ENCODE measurements at places on chromosomes 13 and 19.

DNA sequence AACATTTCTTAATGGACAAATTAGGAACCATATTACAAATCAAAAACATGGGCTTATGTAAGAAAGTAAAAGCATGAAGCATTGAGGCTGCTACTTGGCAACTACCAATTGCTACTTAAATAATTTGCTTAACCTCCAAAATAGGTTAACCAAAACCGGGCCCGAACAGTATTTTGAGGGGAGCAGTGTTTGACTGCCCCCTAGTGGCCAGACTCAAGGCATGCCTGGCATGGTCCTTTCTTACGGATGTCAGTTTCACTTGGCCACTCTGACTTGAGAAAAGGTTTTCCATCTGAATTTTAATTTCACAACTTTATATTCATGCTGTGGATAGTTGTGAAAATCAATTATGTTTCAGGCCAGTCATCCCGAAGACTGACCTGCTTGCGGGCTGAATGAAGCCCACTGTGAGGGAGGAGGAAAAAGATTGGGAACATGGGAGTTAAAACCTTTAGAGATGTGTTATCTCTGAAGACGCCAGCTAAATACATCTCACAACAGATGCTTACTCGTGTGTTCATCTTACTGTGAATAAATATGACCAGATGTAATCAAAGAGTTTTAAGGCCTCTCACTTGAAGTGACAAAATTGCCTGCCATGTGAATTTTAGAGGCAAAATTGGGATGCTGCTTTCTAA is 2.9 kb downstream of the RXFP2 start:
- H3K27me3 ChIP-seq: peaks cover 8% of the 10 kb centered on the region
- H3K36me3 ChIP-seq: no peaks in the 10 kb centered on the region
- H3K27ac ChIP-seq: peak overlapping the region; percentile 65
- peak; percentile 71 for ATAC-seq
- H3K4me3 ChIP-seq: peak overlapping the region; percentile 40

DNA sequence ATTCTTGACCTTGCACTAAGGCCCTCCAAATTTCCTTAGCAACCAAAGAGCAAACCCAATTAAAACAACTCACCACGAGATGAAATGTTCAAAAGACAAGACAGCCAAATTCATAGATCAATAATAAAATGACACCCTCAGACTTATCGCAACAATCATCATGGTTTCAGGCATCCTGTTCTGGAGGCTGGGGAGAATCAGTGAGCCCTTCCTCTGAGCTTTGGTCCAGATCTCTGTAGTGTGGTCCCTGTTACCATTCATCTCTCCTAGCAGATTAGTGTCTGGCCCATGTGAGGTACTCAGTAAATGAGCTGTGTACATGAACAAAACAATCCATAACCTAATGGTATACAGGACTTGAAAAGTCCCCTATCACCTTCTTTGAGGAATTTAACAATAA is 12.2 kb downstream of the LCP1 start:
- H3K4me1 ChIP-seq: peaks cover 78% of the 10 kb centered on the region
- peaks cover 98% of the 10 kb centered on the region for H3K36me3 ChIP-seq
- no peak for ATAC-seq
- peak overlapping the region; percentile 89 for H3K4me3 ChIP-seq
- peak overlapping the region; percentile 95 for H3K27ac ChIP-seq

DNA sequence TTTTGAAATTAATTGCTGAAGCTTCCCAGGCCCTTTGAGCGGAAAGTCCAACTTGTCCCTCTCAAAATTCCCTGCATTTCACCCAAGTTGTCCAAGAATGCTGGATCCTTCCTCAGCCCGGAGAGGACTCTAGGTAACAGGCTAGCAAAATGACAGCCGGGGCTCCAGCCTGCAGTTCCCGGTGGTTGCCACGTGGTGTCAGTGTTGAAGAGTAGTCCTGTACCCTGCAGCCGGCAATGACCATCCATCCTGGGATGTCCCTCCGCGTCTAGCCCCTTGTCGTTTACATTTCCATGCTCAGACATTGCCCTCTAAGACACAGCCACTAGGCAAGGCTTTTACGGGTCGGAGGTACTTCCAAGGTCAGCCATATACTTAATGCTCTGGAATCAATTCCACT is 31.4 kb upstream of the MTIF3 start:
- ATAC-seq: no peak
- H3K27me3 ChIP-seq: peaks cover 4% of the 10 kb centered on the region
- H3K36me3 ChIP-seq: no peaks in the 10 kb centered on the region
- H3K27ac ChIP-seq: no peak overlapping the region
- H3K4me1 ChIP-seq: peaks cover 7% of the 10 kb centered on the region

DNA sequence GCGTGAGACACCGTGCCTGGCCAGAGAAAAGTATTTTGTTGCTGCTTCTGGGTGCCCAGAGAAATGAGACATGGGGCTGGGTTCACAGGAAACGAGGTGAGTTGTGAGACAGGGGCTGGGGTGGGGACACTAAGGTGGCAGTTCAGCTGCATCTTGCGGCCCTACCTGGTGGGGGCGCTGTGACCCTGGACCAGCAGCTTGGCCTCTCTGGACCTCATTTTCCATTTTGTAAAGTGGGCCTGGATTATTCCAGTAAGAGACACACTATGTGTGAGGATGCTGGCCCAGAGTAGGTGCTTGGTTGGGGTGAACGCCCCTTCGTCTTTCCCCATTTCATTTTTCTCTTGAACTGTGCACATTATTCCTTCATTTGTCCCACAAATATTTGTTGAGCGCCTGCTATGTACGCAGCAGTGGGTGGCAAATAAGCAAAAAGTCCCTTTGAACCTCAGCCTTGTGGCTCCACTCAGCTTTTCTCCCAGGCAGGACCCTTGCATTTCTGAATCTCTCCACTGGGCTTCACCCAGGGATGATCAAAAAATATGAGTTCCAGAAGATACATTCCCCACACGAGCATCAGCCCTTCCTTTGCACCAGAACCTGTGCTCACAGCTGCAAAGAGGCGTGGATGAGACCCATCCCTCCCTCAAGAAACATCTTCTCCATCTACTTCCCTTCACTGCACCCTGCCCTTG is 26.6 kb upstream of the OR10H1 start:
- no peaks in the 10 kb centered on the region for H3K36me3 ChIP-seq
- peaks cover 32% of the 10 kb centered on the region for H3K4me1 ChIP-seq
- no peak overlapping the region for H3K27ac ChIP-seq
- H3K4me3 ChIP-seq: no peak overlapping the region

GRCh38 chr19:1768248-1768647 is 14.9 kb downstream of the ONECUT3 start:
- H3K4me3 ChIP-seq: no peak overlapping the region
- ATAC-seq: no peak
- no peak overlapping the region for H3K27ac ChIP-seq
- H3K27me3 ChIP-seq: peaks cover 49% of the 10 kb centered on the region
- H3K4me1 ChIP-seq: no peaks in the 10 kb centered on the region
- peaks cover 6% of the 10 kb centered on the region for H3K36me3 ChIP-seq

- H3K4me3 ChIP-seq: no peak overlapping the region
Measured at GRCh38 chr13:87153371-87153770, 517.8 kb upstream of the SLITRK5 start.

GRCh38 chr13:34749046-34749445 is 193.0 kb upstream of the NBEA start:
- peaks cover 8% of the 10 kb centered on the region for H3K27me3 ChIP-seq
- H3K36me3 ChIP-seq: no peaks in the 10 kb centered on the region
- no peak overlapping the region for H3K4me3 ChIP-seq
- no peak overlapping the region for H3K27ac ChIP-seq

DNA sequence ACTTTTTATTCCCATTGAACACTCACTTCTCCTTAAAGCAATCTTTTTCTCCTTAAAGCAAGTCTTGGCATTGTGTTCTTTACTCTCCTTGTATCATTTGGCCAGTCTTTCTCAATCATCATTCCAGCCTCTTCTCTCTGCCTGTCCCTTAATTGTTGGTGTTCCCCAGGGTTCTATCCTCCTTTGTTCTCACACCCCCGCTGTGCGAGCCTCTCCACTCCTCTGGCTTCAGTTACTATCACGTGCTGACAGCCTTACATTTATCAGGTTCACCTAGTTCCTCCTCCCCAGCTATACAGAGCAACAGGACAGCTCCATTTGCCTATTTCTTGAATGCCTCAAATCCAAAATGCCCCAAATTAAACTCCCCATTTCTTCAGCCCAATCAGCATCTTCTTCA is 24.6 kb downstream of the CYSLTR2 start:
- no peaks in the 10 kb centered on the region for H3K36me3 ChIP-seq
- H3K27me3 ChIP-seq: no peaks in the 10 kb centered on the region
- no peak for ATAC-seq
- peaks cover 19% of the 10 kb centered on the region for H3K4me1 ChIP-seq

GRCh38 chr13:52737965-52738364 is 1.7 kb downstream of the CNMD start:
- peak overlapping the region; percentile 9 for H3K4me3 ChIP-seq
- peaks cover 46% of the 10 kb centered on the region for H3K27me3 ChIP-seq
- no peaks in the 10 kb centered on the region for H3K36me3 ChIP-seq
- no peak for ATAC-seq
- no peak overlapping the region for H3K27ac ChIP-seq

DNA sequence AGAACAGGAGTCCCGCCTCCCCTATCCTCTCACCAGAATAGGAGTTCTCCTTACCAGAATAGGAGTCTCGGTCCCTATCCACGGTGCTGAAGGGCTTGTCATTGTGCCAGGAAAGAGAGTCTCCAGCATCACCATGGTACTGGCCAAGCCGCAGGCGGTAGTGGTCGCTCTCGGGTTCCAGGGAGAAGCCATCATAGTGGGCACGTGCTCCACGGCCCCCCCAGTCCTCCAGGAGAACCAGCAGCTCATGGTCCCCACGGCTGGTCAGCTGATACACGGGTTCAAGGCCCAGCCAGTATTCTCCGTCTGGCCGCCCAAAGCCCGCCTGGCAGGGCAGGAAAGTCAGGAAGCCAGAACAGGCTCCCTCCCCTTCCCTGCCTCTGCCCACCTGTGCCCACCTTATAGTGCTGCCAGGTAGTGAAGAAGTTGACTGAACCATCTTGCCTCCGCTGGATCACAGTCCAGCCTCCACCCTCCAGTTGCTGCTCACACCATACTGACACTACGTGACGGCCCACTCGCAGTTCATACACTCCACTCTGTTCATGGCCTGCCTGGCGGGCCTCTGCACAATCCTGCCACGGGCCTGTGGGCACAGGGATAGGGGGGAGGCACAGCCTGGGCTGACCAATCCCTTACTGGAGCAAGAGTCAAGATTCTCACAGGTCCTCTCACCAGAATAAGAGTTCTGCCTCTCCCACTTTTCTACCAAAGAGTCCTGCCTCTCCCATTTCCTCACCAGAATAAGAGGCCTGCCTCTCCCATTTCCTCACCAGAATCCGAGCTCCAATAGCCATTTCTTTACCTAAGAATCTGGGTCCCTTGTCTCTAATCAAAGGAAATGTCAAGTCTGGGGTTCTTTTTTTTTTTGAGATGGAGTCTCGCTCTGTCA is 7.4 kb downstream of the SHFL start:
- H3K36me3 ChIP-seq: peaks cover 57% of the 10 kb centered on the region
- H3K4me3 ChIP-seq: no peak overlapping the region
- H3K27ac ChIP-seq: peak overlapping the region; percentile 47
- H3K27me3 ChIP-seq: no peaks in the 10 kb centered on the region
- H3K4me1 ChIP-seq: no peaks in the 10 kb centered on the region

- H3K27me3 ChIP-seq: no peaks in the 10 kb centered on the region
- no peak overlapping the region for H3K27ac ChIP-seq
- no peak for ATAC-seq
Measured at GRCh38 chr13:96762876-96763275, 231.4 kb downstream of the OXGR1 start.

DNA sequence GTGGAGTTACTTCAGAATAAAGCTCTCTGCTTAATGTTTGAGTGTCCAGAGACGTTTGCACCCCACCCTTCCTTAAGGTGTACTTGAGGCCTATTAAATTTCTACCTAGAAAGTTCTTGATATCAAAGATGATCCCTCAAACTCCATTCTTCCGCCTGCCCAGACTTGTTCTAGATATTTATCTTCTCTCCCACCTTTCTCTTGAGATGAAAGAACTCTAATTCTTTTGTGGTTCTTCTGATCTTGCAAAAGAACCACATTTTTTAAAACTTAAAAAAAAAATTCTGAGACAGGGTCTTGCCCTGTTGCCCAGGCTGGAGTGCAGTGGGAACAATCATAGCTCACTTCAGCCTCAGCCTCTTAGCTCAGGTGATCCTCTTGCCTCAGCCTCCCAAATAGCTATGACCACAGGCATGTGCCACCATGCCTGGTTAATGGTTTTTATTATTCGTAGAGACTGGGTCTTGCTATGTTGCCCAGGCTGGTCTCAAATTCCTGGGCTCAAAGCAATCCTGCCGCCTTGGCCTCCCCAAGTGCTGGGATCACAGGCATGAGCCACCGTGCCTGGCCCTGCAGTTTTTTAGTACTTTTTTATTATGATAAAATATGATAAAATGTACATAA is 94.3 kb downstream of the SIPA1L3 start:
- no peak overlapping the region for H3K27ac ChIP-seq
- no peak overlapping the region for H3K4me3 ChIP-seq
- no peaks in the 10 kb centered on the region for H3K27me3 ChIP-seq
- no peaks in the 10 kb centered on the region for H3K36me3 ChIP-seq

DNA sequence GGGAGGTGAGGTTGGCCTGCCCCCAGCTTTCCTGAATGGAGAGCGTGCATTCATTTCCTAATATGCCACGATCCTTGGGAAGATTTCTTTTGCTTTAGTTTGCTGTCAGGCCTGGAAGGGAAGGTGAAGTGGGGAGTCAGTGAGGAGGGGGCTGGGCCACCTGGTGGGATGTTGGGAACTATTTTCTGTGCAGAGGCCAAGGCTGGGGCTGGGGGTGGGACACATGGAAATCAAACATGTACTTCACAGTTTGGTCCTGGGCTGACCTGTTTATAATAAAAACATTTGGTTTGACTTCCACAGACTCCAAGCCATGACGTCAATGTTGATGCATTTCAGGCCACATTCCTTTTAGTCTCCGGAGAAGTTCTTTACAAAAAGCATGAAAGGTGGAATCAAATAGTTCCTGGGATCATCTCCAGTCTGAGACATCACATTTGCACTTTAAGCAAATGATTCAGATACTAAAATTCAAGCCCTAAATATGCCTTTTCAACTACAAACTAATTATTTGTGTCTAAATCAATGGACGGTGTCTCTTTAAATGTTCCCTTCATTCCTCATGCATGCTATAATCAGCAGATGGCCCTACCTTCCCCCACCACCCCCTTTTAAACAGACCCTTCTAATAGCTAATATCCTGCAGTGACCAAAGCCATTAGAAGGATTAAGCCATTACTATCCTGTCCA is 41.5 kb upstream of the MEDAG start:
- H3K27ac ChIP-seq: no peak overlapping the region
- H3K27me3 ChIP-seq: peaks cover 9% of the 10 kb centered on the region
- peaks cover 9% of the 10 kb centered on the region for H3K4me1 ChIP-seq
- ATAC-seq: no peak
- H3K36me3 ChIP-seq: no peaks in the 10 kb centered on the region

- ATAC-seq: no peak
- H3K4me3 ChIP-seq: no peak overlapping the region
- no peaks in the 10 kb centered on the region for H3K27me3 ChIP-seq
- H3K27ac ChIP-seq: no peak overlapping the region
- no peaks in the 10 kb centered on the region for H3K36me3 ChIP-seq
Measured at GRCh38 chr19:38277969-38278680, 13.8 kb downstream of the SPINT2 start.

GRCh38 chr19:14672188-14672872 is 2.3 kb downstream of the ADGRE3 start:
- peaks cover 15% of the 10 kb centered on the region for H3K4me1 ChIP-seq
- peak; percentile 46 for ATAC-seq
- H3K36me3 ChIP-seq: no peaks in the 10 kb centered on the region
- peak overlapping the region; percentile 54 for H3K4me3 ChIP-seq

- no peak overlapping the region for H3K27ac ChIP-seq
- H3K36me3 ChIP-seq: no peaks in the 10 kb centered on the region
- no peak overlapping the region for H3K4me3 ChIP-seq
Measured at GRCh38 chr13:113801289-113801961, 42.4 kb downstream of the TMEM255B start.

Data from activated T-helper 17 cell treated with anti-CD3 and anti-CD28 coated beads, Interleukin-2, amount 50 U/mL, for 72 hours (primary cell).